ENCODE measurements at places on chromosomes 6 and 20.

- H3K27me3 ChIP-seq: no peaks in the 10 kb centered on the region
- H3K4me1 ChIP-seq: no peaks in the 10 kb centered on the region
- DNase-seq: no peak
- H3K36me3 ChIP-seq: no peaks in the 10 kb centered on the region
- no peak overlapping the region for H3K4me3 ChIP-seq
- no peak overlapping the region for H3K27ac ChIP-seq
Measured at GRCh38 chr6:125393449-125393858, 91.7 kb upstream of the HDDC2 start.

GRCh38 chr6:36226438-36227047 lies 30.0 kb downstream of the BRPF3 start:
- no peaks in the 10 kb centered on the region for H3K27me3 ChIP-seq
- H3K4me3 ChIP-seq: no peak overlapping the region
- no peak for DNase-seq
- H3K4me1 ChIP-seq: no peaks in the 10 kb centered on the region

- no peaks in the 10 kb centered on the region for H3K36me3 ChIP-seq
- no peak within 1 kb of the TSS for H3K4me3 ChIP-seq
- peak within 1 kb of the TSS; percentile 67 for H3K27ac ChIP-seq
- no peak for DNase-seq
- peaks cover 15% of the 10 kb centered on the region for H3K4me1 ChIP-seq
Measured at GRCh38 chr6:11110921-11111768, at the start of gene ERVFRD-1. TSS of gene ERVFRD-1 (minus strand) at chr6:11111725. CDS start at chr6:11105310, 6,415 bp downstream.

DNA sequence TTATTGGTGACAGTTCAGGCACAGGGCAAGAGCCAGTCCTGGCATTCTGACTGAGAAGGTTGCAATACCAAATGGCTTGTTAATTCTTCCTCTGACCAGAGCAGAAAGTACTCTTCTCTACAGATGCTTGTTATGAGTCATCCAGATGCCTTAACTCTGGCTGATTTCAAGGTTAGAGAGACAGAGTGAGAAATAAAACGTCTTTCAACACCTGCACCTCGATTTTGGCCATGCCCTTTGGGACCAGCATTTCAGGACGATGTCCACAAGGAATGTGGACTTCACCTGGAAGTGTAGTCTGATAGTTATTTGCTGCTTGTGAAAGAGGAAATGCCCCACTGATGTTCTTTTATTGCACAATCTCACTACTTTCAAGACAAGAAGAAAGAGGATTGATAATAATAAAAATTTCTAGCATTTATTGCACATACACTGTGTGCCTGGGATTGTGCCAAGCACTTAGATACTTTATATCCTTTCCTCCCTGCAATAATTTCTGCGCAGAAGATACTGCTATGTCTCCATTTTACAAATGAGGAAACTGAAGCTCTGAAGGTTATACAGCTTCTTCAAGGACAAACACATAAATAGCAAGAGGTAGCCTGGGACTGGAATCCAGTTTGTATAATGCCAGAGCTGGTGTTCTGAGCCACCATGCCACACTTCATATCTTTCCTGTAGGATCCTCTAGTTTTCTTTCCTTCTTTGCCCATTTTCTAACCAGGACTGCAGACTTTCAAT lies 33.5 kb upstream of the MCM3 start:
- no peaks in the 10 kb centered on the region for H3K36me3 ChIP-seq
- no peak overlapping the region for H3K4me3 ChIP-seq
- H3K27me3 ChIP-seq: no peaks in the 10 kb centered on the region

DNA sequence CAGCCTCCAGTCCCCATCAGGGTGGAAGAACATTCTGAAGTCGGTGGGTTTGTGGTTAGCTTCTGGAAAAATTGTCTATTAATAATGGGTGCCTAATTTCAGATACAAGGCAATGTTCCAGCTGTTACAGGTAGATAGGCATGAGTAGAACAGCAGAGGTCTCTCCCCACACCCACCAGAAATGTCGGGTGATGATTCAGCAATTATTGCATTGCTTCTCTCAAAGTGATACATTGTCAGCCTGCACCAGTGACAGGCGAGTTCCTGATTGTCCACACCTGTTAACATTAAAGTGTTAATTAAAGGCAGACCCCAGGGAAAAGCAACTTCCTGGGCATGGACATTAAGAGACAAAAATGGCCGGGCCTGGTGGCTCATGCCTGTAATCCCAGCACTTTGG lies 18.9 kb upstream of the CLVS2 start:
- H3K27me3 ChIP-seq: no peaks in the 10 kb centered on the region
- H3K4me1 ChIP-seq: no peaks in the 10 kb centered on the region
- H3K27ac ChIP-seq: no peak overlapping the region
- H3K36me3 ChIP-seq: no peaks in the 10 kb centered on the region

Measured in A673 (cell line).